Astrocyte of the spinal cord (primary cell): ENCODE measurements at places on chromosomes 6 and 20.

DNA sequence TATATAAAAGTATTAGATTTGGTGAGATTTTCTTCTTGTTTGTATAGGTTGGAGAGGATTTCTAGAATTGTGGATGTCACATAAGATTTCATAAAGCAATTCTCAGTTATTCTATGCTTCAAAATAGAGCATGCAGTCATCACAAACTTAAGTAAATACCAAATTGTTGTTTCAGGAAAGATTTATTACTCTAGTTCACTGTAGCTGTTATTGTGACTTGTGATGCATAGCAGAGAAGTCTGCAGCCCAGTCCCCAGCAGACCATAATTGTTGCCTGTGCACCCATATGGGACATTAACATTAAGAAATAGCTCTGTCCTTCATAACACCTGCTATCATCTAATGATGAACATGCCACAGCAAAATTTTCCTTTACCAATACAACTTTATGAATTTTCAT, 228.0 kb upstream of the FAM83B start:
- no peak for DNase-seq

GRCh38 chr6:431986-432385, 40.4 kb downstream of the IRF4 start:
- peak; percentile 15 for DNase-seq

DNA sequence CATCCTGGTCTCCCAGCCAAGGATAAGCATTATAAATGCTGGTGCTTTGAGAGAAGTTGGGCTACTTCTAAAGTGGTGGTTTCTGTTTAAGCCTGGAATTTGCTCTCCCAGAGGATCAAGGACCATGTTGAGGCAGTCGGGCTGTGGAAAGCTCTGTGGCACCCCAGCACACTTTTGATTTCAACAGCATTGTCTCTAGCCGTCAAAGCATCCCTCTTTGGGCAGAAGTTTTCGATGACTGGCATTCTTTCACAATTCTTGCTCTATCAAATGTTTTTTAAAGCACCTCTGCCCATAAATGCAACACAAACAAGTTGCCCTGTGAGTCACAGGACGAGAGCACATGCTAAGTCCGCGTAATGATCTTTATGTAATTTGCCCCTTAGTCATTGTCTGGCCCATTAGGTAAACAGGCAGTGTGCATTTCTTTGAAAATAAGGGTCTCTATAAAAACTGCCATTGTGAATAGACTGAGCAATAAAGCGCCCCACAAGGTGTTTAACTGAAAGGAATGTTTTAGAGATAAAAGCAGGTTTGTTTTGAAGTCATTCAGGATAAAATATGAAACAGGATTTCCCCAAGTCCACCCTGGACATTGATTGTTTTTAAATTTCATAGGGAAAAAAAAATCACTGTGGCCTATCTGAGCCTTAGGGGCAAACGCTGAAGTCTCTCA, 44.7 kb upstream of the FOXQ1 start:
- peak; percentile 36 for DNase-seq

DNA sequence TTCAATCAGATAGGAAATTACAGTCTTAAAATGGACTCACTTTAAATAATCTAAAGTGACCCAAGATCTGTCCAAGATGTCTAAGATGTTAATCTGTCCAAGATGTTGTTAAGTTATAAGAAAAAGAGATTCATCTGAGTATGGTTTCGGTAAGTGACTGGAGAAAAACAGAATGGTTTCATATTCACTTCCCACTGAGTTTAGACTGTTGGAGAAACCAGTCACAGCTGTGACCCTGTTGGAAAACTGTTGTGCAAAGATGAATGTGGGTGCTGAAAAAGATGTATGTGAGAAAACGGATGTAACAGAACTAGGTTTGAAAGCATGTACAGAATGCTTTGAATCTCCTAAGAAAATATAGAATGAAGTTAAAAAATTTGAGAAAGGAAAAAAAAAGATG, 325.9 kb downstream of the COL12A1 start:
- DNase-seq: peak; percentile 57

DNA sequence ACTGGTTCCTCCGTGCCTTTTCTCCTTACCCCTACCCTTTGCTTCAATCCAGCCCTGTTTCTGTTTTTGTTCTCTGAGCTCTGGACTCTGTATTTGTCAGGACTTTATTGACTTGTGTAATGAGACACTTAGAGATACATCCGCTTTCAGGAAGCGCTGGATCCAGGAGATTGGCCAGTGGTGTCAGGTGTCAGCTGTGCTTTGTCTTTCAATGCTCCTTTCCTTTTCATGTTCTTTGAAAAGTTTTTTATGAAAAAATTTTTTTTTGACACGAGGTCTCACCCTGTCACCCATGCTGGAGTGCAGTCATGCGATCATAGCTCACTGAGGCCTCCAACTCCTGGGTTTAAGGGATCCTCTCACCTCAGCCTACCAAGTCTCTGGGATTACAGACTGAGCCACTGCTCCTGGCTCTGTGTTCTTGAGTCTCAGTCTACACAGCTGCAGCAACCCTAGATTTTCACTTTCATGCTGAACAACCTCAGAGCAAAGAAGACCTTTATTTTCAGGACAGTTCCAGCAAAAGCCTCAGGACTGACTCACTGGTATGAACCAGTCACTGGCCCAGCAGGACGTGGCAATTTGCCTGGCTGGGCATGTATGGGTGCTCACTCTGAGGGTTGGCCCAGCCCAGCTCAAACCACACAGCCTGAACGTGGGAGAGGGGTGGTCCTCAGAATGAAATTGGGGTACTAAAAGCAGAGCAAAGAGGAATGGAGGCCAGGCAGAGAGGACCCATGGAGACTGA, 108.5 kb downstream of the DHX35 start:
- DNase-seq: peak; percentile 60

GRCh38 chr6:90082847-90083246, 188.6 kb downstream of the GJA10 start:
- DNase-seq: no peak

- DNase-seq: no peak
These were observed 194.1 kb upstream of the GRIK2 start for GRCh38 chr6:101199441-101199840.

DNA sequence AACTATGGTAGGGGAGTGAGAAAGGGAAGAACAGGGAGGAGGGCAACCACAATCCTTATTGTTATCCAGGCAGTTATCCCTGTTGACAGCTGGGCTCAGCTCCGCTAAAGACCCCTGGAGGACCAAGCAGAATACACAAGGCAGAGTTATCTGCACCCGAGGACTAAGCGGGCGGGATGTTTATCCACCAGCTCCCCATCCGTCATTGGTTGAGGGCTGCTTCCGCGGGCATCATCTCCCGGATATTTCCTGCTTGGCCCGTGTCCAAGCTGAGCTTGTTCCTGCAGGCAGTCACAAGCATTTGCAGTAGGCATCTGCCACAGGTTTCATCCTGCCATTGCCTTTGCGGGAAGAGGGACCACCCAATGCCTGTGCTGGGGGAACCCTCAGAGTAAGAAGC, 102.1 kb downstream of the DLGAP4 start:
- no peak for DNase-seq

DNA sequence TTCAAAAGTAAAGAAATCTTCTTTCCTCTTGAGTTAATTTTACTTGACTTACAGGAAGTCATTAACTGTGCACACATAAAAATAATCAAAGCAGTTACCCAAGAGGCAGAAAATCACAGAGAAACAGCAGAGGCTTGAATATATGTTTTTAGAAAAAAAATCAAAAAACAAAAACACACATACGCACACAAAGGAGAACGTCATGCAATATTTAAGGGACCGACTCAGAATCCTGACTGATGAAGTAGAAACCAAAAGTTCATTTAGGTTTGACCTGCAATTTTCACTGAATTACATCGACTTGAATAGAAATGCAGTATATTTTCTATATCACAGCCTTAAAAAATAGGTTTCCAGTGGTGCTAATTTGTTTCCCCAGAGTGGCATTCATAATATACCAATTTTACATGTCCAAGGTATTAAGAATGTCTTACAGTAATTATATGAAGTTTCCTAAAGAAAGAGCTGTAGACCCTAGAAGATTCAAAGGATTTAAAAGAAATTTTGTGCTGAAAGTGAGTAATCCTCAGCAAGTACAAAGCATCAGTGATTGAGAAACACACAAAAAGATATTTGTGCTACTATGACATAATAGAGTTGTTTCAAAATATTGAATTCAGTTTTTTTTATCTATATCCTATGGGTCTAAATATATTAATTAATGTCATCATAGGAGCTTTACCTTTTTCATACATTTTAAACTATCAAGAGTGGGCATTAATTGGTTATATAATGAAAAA, 358.5 kb upstream of the RUNX2 start:
- DNase-seq: peak; percentile 43

GRCh38 chr6:164066335-164066734, 651.8 kb downstream of the QKI start:
- no peak for DNase-seq

DNA sequence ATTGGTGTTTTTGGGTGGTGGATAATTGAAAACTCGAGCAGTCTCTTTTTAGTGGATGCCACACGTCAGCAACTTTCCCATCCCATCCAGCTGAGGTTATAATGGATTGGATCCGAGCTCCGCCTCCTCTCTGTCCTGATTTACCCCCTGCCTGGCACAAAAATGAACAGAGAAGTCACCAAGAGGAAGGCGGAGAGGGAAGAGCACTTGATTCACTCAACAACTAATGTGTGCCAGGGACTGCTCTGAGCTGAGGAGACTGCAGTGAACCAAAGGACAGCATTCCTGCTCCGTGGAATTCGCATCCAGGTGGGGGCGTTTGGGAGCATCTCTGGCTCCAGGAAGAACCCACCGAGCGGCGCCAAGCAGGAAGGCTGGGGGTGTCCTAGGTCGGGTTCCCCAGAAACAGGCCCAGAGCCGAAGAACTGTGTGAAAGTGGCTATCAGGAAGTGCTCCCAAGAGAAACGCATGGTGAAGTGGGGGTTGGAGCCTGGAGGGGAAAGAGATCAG, 95.8 kb upstream of the NAA20 start:
- no peak for DNase-seq

DNA sequence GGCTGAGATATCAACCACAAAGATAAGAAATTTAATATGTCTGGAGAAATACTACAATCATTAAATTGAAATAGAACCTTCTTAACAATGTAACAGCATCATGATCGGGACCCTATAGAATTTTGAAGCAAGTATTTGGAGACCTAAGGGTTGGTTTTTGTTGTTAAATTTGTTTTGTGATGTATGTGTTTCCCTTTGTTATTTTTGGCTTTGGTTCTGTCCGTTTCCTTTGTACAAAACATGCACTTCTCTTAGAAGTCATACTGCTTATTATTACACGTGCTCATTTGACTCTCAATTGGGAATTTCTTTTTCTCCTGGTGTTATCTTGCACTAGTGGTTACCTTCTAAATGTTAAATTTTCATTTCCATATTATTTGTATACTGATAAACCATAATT, 4.0 kb upstream of the PLN start:
- DNase-seq: peak; percentile 23

GRCh38 chr6:52840763-52841585, at the start of gene GSTA5:
TSS of gene GSTA5 (minus strand) at chr6:52840813.
- no peak for DNase-seq

- no peak for DNase-seq
These were observed 805.2 kb downstream of the DHX35 start for GRCh38 chr20:39767352-39767751.

DNA sequence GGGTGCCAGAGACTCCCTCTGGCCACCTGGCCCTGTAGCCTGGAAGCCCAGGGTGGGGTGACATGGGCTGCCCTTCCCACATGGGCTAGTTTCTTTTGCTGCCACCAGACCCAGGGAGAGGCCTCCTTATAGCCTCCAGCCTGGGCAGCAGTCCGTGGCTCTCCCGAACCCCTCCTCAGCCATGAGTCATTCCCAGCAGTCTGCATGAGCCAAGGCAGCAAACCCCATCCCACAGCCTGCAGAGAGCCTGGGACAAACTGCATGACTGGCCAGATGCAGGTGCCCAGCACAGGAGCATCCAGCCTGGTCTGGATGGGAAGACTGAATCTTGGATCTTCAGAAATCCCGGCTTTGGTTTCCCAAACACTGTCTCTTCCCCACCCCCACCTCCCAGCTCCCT, 75.7 kb downstream of the MRPL14 start:
- DNase-seq: peak; percentile 87

DNA sequence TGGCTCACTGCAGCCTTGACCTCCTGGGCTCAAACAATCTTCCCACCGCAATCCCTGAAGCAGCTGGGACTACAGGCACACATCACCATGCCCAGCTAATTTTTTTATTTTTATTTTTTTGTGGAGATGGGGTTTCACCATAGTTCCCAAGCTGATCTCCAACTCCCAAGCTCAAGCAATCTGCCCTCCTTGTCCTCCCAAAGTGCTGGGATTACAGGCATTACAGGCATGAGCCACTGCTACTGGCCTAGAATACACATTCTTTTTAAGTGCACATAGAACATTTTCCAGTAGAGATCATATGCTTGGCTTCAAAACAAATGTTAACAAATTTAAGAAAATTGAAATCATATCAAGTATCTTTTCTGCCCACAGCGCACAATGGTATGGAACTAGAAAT, 176.8 kb upstream of the MARCKS start:
- DNase-seq: no peak

DNA sequence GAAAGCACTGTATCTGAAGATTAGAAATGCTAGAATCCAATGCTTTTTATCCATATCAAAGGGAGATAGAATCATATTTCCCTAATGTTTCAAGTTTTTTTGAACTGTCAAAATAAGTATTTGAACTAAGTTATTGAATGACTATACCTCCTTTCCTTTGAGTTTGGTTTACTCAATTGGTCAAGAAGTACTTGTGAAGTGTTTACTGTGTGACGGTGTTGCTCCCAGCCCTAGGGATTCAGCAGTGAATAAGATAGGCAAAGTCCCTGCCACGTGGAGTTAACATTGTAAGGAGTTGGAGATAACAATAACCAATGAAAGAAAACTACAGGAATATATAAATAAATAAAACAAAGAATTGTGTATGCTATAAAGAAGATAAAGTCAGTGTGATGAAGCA, 535.9 kb downstream of the FRK start:
- DNase-seq: no peak

DNA sequence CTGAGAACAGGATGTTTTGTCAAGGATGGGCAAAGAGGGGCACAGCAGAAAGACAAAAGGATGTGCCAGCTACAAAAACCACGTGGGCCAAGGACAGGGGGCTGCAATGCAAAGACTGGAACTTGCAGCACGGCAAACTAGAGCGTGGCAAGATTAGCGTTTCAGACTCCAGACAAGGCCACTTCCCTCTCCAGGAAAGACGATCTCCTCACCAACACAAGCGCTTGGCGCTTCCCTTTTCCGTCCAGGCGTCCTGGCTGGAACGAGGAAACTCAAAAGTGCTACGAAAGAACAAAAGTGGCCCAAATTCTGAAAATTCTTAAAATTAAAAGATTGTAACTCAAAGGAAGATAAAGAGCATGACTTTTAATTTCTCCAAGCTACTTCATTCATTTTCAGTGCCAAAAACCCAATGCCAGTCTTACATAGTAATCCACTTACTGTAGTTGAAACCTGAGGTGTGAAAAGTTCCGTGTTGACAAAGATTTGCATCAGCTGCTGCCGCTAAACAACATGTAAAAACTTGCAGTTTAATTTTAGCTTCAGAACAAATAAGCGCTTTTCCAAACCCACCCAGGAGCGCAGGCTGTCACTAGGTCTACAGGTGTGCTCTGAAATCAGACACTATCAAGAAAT, 207.1 kb upstream of the RREB1 start:
- DNase-seq: no peak
